Stimulated activated CD8-positive, alpha-beta memory T cell treated with anti-CD3 and anti-CD28 coated beads, Interleukin-2, amount 100 ng/mL, for 48 hours (primary cell): ENCODE measurements at places on chromosomes 12 and 14.

- DNase-seq, result peak; percentile 41
Observed at GRCh38 chr12:11901701-11902524, 168.8 kb upstream of the BCL2L14 start.

- no peak for DNase-seq
Observed at GRCh38 chr14:74841230-74842207, 34.4 kb downstream of the PROX2 start.

- no peak for DNase-seq
Observed at GRCh38 chr12:111413442-111414086, 7.8 kb downstream of the SH2B3 start.

DNA sequence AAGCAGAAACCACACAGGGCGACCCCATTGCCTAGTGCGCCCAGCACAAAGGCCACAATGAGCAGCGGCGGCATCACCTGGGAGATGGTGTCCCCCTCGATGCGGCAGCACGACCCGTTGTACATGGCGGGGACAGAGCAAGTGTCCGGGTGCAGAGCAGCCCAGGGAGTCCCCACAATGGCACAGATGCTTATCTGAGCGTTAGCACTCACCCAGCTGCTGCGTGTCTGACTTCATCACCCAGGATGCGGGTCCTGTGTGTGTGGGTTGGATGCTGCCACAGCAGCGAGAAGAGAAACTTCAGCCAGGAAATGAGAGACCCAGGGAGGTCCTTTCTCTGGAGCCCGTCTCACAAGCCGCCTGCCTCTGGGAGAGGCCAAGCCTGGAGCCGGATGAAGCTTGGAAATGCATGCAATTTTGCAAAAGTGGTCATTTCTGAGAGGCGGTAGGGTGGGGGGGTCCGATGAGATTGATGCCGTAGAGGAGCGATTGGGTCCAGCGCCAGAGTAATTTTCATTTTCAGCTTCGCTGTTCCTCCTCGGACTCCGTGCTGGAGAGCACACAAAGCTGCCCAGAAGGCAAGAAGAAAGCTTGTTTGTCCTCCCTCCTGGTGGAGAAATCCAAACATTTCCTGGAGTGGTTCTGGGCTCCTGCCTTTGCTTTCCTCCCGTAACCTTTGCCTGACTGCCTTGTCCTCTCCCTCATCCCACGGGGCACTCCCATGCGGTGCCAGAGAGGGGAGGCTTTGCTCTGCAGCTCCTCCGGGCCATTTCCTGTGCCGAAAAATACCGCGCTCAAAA is at the start of gene HCAR1:
Gene HCAR1 (minus strand): TSS at position 630 of the 800 bp plus-strand sequence. CDS start 505 bp downstream, at position 125.
- peak; percentile 42 for DNase-seq

GRCh38 chr12:123801573-123802178 is 39.6 kb downstream of the DNAH10 start:
- no peak for DNase-seq

- DNase-seq, result no peak
Observed at GRCh38 chr12:116331876-116332275, 54.4 kb upstream of the MED13L start.

DNA sequence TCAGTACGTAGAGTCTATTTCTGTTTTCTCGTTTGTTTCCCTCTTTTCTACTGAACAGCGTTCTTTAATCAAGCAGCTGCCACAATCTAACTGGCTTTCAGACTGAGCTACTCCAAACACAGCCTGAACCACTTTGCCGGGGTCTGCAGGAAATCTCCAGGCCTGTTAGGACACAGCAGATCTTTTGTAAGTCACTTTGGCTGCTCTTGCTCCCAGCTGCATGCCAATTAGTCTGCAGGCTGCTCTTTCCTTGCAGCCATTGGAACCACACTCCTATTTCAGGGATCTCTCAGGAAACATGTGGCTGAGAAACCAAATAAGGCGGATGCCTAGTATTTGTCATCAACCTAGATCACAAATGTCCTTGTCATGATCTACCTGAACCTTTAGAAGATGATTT is 73.6 kb downstream of the TMTC1 start:
- no peak for DNase-seq

GRCh38 chr14:32720927-32721326 is 217.8 kb upstream of the NPAS3 start:
- DNase-seq, result no peak
